ENCODE measurements at places on chromosomes 5 and 9.

DNA sequence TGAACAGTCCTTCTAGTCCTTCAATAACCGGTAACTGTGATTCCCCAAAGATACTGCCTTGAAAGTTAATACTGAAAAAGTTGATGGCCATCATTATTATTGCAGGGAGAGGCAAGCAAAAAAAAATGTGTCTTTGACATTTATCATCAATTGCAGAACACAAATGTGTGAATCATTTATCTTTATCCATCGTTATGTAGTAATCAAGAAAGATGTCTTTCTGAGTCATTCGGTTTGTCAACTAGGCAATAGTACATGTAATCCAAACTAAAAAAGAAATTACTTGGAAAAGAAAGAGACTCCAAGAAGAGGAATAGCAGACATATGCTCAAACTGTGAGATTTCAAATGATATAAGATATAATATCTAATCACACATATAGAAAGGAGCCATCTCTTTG lies 473.0 kb downstream of the CETN3 start:
- no peak for DNase-seq

DNA sequence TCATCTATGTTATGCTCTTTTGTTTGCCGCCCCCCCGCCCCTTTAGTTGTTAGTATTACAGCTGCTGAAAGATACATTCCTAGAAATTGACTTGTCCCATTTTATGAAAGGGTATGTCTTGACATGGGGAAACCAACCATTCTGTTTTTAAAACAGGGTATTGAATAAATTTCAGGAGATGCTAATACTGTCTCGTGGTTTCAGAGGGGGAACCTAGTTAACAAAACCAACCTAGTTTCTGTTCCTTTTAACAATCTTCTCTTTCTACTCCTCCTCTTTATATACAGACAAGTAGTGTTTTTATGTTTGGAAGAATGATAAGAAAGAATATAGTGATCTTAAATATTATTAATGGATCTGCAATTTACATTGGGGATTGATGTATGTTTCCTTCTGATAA lies 3.5 kb downstream of the PIP5K1B start:
- no peak for DNase-seq

DNA sequence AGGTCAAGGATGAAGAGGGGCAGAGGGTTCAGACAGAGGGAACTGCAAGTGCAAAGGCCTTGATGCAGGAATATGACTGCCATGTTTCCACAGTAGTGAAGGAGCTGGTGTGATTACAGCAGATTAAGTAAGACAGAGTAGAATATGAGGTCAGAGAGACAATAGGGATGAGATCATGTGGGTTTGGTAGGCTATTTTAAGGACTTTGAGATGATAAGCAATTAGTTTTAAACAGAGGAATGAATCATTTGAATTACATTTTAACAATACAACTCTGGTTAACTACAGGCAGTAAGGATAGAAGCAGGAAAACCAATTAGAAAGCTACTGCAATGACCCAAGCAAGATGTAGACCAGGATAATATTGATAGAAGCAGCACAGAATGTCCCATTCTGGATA lies 7.7 kb downstream of the CENPK start:
- DNase-seq: no peak

GRCh38 chr9:7169717-7170389 lies 412.1 kb downstream of the KDM4C start:
- DNase-seq: no peak

GRCh38 chr5:60668686-60669304 lies 31.2 kb downstream of the DEPDC1B start:
- DNase-seq: peak; percentile 44

DNA sequence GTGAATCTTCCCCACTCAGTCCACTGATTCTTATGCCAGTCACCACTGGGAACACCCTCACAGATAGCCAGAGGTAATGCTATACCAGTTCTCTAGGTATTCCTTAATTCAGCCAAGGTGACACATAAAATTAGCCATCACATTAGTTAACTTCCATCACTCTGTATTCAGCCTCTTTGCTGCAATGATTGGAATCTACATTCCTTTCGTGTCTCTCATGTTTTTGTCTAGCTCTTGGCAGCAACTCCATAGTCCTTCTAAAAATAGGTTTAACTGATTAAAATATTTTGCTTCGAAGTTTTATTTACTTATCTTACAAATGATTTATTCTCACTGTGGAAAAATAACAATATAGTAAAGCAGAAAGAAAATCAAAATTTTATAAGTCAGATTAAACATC lies 19.6 kb upstream of the RNF20 start:
- DNase-seq: no peak

DNA sequence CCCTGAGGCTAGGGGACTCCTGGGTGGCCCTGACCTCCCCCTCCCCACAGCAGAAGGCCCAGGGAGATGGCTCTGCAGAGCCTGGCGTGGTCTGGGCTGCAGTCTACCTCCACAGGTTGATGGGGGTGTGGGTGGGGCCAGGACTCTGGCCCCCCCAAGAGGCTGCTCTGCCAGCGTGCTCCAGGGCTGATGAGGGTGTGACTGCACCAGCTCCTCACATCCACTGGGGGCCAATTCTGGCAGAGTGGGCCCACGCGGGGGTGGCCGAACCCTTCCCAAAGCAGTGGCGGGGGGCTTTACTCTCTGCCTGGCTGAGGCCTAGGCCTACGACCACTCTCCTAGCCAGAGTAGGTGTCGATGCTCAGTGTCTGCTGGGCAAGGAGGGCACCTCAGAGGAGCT lies 28.0 kb upstream of the UBAC1 start:
- no peak for DNase-seq

- no peak for DNase-seq
These were observed 37.7 kb downstream of the SMIM23 start for GRCh38 chr5:171823269-171823668.

DNA sequence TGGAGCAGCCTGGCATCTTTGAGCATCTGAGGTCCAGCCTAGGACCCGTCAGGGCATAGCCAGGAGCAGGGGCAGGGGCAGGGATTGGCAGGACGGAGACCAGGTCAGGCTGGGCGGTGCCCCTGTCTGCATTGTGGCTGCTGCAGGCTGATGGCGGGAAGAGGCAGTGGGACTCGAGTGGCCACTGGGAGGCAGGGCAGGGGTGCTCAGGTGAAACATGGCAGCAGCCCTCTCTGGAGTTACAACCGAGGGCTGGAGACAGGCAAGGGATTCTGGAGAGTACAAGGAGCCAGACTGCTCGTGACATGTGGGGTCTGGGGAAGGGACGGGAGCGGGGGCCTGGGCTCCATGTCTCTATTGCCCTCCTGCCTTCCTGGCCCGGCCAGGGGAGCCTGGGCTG lies 97.4 kb upstream of the RAPGEF1 start:
- no peak for DNase-seq

DNA sequence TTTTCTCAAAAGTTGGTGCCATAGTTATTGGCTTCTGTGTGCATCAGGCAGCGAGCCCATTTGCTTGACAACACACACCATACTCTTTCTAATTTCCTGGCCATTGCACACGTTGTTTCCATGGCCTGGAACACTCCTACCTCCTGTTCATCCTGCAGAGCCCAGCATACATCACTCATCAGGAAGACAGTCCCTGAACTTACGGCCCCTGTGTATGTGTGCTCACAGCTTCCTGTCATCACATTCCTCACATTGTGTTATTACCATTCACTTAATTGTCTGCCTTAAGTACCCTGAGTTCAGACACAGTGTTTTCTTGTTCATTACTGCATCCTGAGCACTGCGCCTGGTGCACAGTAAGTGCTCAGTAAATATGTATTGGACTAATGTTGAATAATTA lies 355.9 kb downstream of the PRELID2 start:
- DNase-seq: no peak

- peak; percentile 2 for DNase-seq
These were observed 52.1 kb downstream of the EPB41L4A start for GRCh38 chr5:112366987-112367386.

DNA sequence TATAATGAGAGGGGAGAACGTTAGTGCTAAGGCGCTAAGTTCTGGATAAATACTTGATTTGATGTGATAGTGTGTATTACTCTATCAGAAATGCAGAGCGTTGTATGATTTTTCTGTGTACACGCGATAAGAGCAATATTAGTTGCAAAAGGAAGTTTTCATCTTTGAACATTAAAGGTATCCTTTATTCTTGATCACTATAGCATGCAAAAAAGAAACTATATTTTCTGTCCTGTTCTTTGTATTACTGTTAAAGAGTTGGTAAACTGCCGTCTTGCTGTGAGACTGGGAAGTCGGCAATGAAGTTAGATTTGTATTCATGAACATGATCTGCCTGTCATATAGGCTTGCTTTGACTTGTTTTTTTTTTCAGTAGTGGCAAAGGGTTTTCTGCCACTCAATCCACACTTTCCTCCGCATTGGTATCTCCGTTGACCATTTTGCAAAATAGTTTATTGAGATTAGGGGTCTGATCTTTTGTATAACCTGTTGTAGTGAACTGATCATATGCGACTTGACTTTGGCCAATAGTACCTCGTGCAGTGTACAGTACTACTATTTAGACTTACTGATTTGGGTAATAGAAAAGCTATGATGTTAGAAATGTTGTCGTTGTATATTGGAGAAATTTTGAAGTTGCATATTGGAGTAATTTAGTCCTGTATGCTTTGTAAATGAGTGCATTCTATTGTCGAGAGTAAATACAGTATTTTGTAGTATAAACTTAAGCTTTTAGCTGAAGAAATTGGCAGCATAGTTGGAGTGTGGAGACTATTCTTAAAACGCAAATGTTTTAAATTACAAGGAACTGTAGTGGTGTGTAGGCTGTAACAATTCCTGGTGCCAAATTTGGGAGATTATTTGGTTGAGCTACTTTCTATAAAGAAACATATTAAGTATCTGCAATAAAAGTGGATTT lies 1.7 kb downstream of the DENND4C start:
- DNase-seq: no peak

GRCh38 chr9:134172198-134173126 lies 8.1 kb upstream of the RNU6ATAC start:
- no peak for DNase-seq

GRCh38 chr5:175623088-175623487 lies 34.8 kb upstream of the HRH2 start:
- no peak for DNase-seq

All from activated CD4-positive, alpha-beta T cell treated with anti-CD3 and anti-CD28 coated beads, Interleukin-2, Interleukin-6, amounts not matched to agents 100 ng/mL and 50 ng/mL, durations not matched to agents 16 hours and 8 hours (primary cell).